ENCODE measurements at places on chromosomes 5 and 9. TPM values are rescaled to one million over a fixed set of nuclear protein-coding genes. Genes with fewer than 3 reads are reported as not detected.

SLC6A18 gene
- total RNA-seq = not detected

PCDHB14 gene
- total RNA-seq = 0.63 TPM

TLR4 gene
- total RNA-seq = 2.2 TPM

SHC3 gene
- 20.9 TPM for total RNA-seq

TAS2R1 gene
- total RNA-seq = not detected

SHOC1 gene
- total RNA-seq = not detected

ALAD gene
- total RNA-seq = 36.1 TPM

GOLGA2 gene
- total RNA-seq = 110 TPM

GABBR2 gene
- total RNA-seq = 0.43 TPM

SCGB3A2 gene
- total RNA-seq = not detected

PCDHA11 gene
- total RNA-seq = 0.09 TPM

VCAN gene
- total RNA-seq = 388 TPM

C9orf50 gene
- under 0.01 TPM for total RNA-seq

PCDHGB6 gene
- 3.7 TPM for total RNA-seq

SLCO6A1 gene
- total RNA-seq = not detected

ACOT12 gene
- 0.17 TPM for total RNA-seq

SH3GL2 gene
- total RNA-seq = not detected

IRX4 gene
- not detected for total RNA-seq
